Glomerular endothelial cell (primary cell): ENCODE measurements at places on chromosomes 2 and 18. TPM values are rescaled to one million over a fixed set of nuclear protein-coding genes. Genes with fewer than 3 reads are reported as not detected.

The MAP2 gene
- 8.8 and 12.9 TPM in 2 replicates for total RNA-seq

The CXCR2 gene
- total RNA-seq = not detected in 2 replicates

The LYG1 gene
- 1.2 TPM in 1 of 2 replicates, not detected in the other for total RNA-seq

The RNF103 gene
- 24.3 and 29.1 TPM in 2 replicates for total RNA-seq

The TUBB8B gene
- total RNA-seq = not detected in 2 replicates
